ENCODE measurements at places on chromosomes 1 and 21.

GRCh38 chr1:153945795-153946621, 510 bp downstream of the DENND4B start:
- peak; percentile 60 for DNase-seq

GRCh38 chr1:115068826-115069585, 20.3 kb downstream of the TSPAN2 start:
- no peak for DNase-seq

GRCh38 chr1:235018161-235018560, 110.5 kb downstream of the TOMM20 start:
- no peak for DNase-seq

- no peak for DNase-seq
These were observed 18.8 kb downstream of the TMPRSS15 start for GRCh38 chr21:18384771-18385170.

GRCh38 chr1:223847781-223848345, 2.1 kb upstream of the TP53BP2 start:
- no peak for DNase-seq

GRCh38 chr1:78619803-78620579, at the start of gene IFI44L:
TSS of gene IFI44L (plus strand) at chr1:78620448. CDS start at chr1:78627916, 7,468 bp downstream.
- DNase-seq, result peak; percentile 47

DNA sequence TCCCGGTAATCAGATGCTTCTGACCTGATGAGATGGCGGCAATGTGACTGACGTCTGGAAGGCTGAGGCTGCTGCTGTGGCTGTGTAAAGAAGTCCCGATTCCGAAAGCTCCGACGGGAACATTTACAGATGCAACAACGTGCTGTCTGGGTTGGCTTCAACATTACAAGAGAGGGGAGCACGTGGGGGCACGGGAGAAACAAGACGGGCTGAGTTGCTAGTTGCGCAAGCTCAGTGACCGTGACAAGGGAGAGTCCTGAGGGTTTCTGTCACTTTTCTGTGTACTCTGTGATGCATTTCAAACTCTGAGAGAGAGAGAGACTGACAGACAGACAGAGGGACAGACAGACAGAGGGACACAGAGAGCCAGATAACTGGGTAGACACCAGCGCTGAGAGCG, 25.6 kb upstream of the LRRC47 start:
- no peak for DNase-seq

- peak; percentile 36 for DNase-seq
These were observed 4.6 kb downstream of the IFFO2 start for GRCh38 chr1:18951818-18952391.

- DNase-seq, result no peak
These were observed 9.0 kb downstream of the TMEM269 start for GRCh38 chr1:42793824-42794223.
